Liver (tissue), 10 donors: ENCODE measurements at places on chromosomes 12 and 14.

DNA sequence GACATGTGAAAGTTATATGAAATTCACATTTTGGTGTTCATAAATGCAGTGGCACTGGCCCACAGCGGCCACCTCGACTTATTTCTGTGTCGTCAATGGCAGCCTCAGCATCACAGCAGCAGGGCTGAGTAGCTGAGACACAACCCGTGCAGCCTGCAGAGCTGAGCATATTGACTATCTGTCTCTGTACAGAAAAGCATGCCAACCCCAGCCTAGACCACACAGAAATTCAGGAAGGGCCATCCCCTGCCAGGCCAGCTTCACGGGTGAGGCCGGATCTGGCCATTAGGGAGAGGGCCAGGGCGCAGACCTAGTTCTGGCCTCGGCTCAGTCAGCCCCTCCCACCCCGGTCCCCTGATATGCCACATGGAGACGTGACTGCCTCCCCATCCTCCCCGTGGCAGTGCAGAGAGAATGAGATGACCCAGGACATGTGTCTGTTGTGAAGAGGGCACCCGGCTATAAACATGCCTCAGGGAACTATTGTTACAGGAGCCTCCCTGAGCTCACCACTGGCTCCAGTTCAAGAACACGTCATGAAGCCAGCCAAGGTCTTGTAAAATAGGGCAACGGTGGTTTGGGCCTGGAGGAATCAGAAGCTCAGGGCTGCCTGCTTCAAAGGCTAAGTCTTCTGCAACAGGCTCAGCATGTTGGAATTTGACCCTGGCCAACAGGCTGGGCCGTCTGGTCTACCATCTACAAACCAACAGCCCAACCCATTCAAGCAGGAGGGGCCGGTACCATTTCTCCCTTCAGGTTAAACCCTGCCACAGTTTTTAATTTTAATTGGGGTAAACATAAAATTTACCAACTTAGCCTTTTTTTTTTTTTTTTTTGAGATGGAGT, 25.5 kb downstream of the SCARB1 start:
- no peaks in the 10 kb centered on the region for H3K36me3 ChIP-seq
- H3K4me3 ChIP-seq, result no peak overlapping the region
- H3K27ac ChIP-seq, result peak overlapping the region; percentile 83
- DNase-seq, result peak; percentile 64
- H3K4me1 ChIP-seq, result peaks cover 34% of the 10 kb centered on the region

DNA sequence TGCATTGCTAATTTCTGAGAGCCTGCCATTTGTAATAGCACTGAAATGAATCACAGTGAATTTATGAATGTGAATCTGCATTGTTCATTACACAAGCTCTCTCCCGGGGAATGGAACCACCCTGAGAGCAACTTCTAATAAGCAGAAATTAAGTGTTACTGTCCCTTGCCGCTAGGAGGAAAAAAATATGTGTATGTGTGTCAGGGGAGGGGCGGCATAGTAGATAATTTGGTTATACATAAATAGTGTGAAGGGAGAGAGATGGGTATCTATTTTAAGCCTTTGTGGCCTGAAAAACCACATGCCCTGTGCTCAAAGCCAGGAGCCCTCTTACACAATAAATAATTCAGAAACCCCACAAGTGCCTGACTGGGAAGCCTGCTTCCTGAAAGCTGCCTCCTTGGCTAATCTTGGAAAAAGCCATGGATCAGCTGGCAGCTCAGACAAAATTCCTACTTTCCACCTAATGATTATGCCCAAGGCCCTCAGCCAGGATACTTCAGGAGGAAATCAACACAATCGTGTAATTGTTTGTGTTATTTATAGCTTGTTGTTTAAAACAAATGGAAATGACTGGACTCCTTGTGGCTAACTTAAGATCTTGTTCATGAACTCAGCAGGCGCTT, 366.2 kb upstream of the KITLG start:
- H3K36me3 ChIP-seq, result no peaks in the 10 kb centered on the region
- H3K27me3 ChIP-seq, result no peaks in the 10 kb centered on the region
- no peak overlapping the region for H3K27ac ChIP-seq
- no peak for DNase-seq
- no peaks in the 10 kb centered on the region for H3K4me1 ChIP-seq
- no peak overlapping the region for H3K4me3 ChIP-seq

DNA sequence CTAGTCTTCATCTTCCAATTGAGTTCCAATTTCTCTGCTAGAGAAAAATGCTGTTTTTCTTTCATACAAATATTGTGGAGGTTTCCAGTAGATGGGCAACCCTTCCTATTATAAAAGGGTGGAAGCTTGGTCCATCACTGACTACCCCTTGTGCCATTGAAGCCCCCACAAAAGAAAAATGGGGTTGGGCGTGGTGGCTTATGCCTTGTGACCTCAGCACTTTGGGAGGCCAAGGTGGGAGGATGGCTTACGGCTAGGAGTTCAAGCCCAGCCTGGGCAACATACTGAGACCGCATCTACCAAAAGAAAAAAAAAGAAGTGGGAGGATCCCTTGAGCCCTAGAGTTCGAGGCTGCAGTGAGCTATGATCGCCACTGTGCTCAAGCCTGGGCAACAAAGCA, 22.8 kb downstream of the NCKAP5L start:
- no peaks in the 10 kb centered on the region for H3K4me1 ChIP-seq
- no peak overlapping the region for H3K4me3 ChIP-seq
- H3K27me3 ChIP-seq, result no peaks in the 10 kb centered on the region
- no peak for DNase-seq

GRCh38 chr12:8446642-8447547, 8.9 kb upstream of the CLEC6A start:
- H3K4me3 ChIP-seq, result no peak overlapping the region
- no peaks in the 10 kb centered on the region for H3K4me1 ChIP-seq
- DNase-seq, result no peak
- H3K36me3 ChIP-seq, result no peaks in the 10 kb centered on the region
- no peak overlapping the region for H3K27ac ChIP-seq
- no peaks in the 10 kb centered on the region for H3K27me3 ChIP-seq

DNA sequence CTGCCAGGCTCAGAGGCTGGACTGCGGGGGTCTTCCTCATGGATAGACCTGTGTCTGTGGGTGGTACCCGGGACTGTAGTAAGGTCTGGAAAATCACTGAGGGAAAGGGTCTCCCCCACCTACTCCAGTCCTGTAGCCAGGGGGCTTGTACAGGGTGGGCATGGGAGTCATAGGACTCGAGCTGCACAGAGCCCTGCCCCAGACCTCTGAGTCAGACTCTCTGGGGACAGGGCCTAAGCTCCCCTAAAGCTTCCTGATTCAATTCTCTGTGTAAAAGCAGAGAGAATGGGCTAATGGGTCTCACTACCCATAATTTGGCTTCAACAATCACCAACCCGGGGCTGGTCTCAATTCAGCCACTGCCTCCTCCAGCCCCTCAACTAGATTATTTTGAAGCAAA, 27.0 kb downstream of the LRTM2 start:
- H3K27me3 ChIP-seq, result no peaks in the 10 kb centered on the region
- H3K4me1 ChIP-seq, result no peaks in the 10 kb centered on the region
- H3K36me3 ChIP-seq, result no peaks in the 10 kb centered on the region
- H3K4me3 ChIP-seq, result no peak overlapping the region
- no peak overlapping the region for H3K27ac ChIP-seq
- no peak for DNase-seq

DNA sequence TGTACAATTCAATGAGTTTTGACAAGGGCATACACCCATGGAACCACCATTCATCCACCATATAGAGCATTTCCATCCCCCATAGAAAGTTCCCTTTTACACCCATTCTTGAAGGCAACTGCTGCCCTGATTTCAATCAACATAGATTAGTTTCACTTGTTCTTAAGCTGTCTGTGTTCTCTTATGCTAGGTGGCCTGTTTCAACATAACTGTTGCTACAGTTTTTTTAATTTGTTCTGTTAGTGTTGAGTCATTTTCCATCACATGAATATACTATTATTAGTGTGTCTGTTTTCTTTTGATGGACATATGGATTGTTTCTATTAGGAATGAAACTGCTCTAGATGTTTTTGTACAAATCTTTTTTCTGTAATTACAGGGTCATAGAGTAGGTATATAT, 123.4 kb downstream of the PTPRQ start:
- no peak overlapping the region for H3K27ac ChIP-seq
- no peaks in the 10 kb centered on the region for H3K36me3 ChIP-seq
- H3K4me3 ChIP-seq, result no peak overlapping the region
- no peaks in the 10 kb centered on the region for H3K27me3 ChIP-seq
- DNase-seq, result no peak

- H3K27me3 ChIP-seq, result no peaks in the 10 kb centered on the region
- H3K27ac ChIP-seq, result no peak overlapping the region
- no peaks in the 10 kb centered on the region for H3K4me1 ChIP-seq
- no peak overlapping the region for H3K4me3 ChIP-seq
- no peaks in the 10 kb centered on the region for H3K36me3 ChIP-seq
- no peak for DNase-seq
Measured at GRCh38 chr12:93913845-93914244, 234.5 kb upstream of the PLXNC1 start.

- no peaks in the 10 kb centered on the region for H3K36me3 ChIP-seq
- no peaks in the 10 kb centered on the region for H3K27me3 ChIP-seq
- H3K4me3 ChIP-seq, result no peak overlapping the region
- no peak for DNase-seq
Measured at GRCh38 chr12:80230068-80230467, 130.7 kb downstream of the OTOGL start.

DNA sequence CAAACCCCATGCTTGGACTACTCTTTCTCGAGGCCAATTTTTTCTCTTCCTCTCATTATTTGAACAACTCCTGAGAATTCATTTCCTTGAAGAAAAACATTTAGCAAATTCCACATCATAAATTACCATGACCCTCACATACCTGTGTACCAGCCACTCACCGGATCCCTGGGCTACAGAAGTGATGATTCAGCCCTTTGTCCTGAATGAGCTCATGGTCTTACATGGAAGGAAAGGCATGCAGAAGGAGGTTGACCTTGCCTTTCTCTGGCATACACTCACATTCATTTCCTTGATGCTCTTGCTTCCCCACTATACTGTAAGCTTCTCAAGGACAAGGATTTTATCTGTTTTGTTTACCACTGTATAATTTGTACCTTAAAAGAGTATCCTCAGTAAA, 191.5 kb downstream of the SLC5A8 start:
- H3K4me3 ChIP-seq, result no peak overlapping the region
- no peak for DNase-seq
- H3K27ac ChIP-seq, result no peak overlapping the region
- H3K4me1 ChIP-seq, result no peaks in the 10 kb centered on the region

DNA sequence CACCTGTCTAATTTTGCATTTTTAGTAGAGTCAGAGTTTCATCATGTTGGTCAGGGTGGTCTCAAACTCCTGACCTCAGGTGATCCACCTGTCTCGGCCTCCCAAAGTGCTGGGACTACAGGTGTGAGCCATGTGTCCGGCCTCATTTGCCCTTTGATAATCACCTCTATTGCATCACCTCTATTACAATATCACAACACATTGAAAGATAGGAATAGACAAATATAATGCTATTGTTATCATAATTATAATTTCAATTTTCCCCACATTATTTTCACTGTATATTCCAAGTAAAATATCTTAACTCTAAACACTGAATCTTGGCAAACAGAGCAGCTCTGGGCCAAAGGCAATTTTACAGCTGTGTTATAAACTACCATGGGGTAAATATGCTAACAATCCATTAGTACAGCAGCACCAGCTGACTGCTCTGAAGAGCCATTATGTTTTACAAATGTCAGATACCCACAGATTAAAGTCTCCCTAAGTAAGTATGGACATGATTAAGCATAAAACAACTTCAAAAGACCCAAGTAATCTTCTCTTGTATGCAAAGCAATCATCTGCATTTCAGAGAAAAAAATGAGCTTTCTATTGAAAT, 173.2 kb downstream of the MED13L start:
- no peak overlapping the region for H3K27ac ChIP-seq
- H3K4me3 ChIP-seq, result no peak overlapping the region
- no peaks in the 10 kb centered on the region for H3K27me3 ChIP-seq
- H3K4me1 ChIP-seq, result peaks cover 11% of the 10 kb centered on the region
- H3K36me3 ChIP-seq, result peaks cover 2% of the 10 kb centered on the region

DNA sequence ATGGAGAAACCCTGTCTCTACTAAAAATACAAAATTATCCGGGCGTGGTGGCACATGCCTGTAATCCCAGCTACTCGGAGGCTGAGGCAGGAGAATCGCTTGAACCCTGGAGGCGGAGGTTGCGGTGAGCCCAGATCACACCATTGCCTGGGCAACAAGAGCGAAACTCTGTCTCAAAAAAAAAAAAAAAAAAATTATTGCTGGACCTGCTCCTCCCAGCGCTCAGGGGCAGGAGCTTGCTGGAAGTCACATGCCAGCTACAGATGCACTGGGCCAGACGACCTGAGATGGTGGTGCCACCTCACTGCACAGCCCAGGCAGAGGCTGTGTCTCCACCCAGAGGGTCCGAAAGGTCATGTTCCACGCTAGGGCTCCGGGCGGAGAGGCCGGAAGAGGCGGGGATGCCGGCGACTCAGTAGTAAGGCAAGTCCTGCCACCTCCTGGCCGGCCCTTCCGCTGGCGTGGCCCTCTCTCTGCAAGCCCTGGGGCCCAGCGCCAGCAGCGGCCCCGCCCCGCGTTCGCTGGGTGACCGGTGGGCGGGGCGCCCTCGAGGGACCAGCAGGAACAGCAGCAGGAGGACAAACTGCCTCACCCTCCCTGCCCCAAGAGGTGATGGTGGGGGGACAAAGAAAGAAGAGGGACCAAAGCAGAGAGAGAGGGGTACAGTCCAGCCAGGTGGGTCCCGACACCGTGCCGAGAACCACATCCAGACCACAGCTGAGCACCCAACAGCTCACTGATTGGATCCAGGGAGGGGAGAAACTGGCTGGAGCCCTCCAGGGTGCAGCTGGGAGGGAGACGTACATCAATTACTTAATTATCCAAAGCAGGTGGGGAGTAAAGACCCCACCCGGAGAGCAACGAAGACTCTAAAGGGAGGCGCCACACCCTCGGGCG, 3.6 kb upstream of the RHOF start:
- peak overlapping the region; percentile 38 for H3K4me3 ChIP-seq
- no peaks in the 10 kb centered on the region for H3K27me3 ChIP-seq
- H3K27ac ChIP-seq, result peak overlapping the region; percentile 92
- peaks cover 63% of the 10 kb centered on the region for H3K4me1 ChIP-seq
- peak; percentile 89 for DNase-seq

DNA sequence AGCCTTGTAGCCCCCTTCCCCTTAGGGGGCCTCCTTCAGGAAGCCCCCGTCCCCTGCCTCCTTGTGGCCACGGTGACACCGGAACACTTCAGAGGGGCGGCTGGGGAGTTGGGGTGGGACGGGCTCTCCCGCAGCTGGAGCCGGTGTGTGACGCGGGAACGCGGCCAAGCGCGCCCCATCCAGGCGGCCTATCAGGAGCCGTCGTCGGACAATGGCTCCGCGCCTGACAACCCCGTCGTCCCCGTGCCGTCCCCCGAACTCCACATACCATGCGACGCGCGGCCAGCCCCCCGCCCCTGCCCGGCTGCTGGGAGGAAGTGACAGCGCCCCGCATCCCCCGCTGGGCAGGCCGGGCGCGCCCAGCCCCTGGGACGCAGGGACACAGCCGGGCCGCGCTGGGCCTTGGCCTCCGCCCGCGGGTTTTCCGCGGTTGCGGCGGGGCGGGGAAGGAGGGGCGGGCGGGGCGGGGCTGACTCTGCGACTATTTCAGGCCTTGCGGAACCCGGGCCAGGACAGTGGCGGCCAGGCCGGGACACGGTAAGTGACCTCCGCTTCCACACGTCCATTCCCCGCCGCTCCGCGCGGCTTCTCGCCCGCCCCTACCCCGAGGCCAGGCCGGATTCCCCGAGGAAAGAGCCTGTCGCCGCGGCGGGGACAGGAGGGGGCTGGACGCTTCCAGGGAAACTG, at the start of gene TNFAIP2:
TNFAIP2 (plus strand) TSS at position 515 of the 687 bp plus-strand sequence. CDS start 2,997 bp downstream, outside the sequence.
- peak within 1 kb of the TSS; percentile 59 for H3K27ac ChIP-seq
- H3K27me3 ChIP-seq, result no peaks in the 10 kb centered on the region
- H3K4me3 ChIP-seq, result no peak within 1 kb of the TSS

GRCh38 chr14:65373016-65373670, 39.4 kb upstream of the FUT8 start:
- peaks cover 6% of the 10 kb centered on the region for H3K27me3 ChIP-seq
- no peaks in the 10 kb centered on the region for H3K4me1 ChIP-seq
- no peak for DNase-seq

- no peak for DNase-seq
- no peaks in the 10 kb centered on the region for H3K27me3 ChIP-seq
- H3K4me3 ChIP-seq, result no peak overlapping the region
Measured at GRCh38 chr12:92927055-92927435, 2.0 kb downstream of the EEA1 start.
